ENCODE measurements at places on chromosomes 2 and 18.
A peak's percentile ranks its signal among the peaks of the same experiment; 100 is the strongest.

GRCh38 chr18:60649107-60649506 lies 276.5 kb upstream of the MC4R start:
- no peak for DNase-seq

- no peak for DNase-seq
Measured at GRCh38 chr18:79662034-79662433, 17.6 kb upstream of the CTDP1 start.

DNA sequence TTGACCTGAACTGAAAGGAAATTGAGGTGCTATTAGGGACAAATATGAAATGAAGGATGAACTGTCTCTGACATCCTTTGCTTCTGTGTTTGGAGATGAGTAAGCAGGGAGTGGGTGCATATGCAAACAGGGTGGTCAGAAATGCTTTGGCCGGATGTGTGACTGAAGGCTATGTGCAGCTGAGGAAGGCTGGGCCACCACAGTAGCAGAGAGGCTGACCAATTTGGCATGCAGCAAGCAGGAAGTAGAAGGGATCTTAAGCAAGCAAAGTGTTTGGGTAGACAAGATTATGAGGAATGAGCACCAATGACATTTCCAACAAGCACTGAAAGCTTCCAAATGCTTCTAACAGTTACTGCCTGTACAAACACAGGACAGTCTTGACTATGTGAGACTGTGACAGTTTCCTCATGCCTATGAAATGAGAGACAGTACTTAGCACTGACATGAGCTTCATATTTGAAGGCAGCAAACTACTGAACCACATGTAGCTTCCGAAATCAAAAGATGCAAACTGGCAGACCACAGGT lies 3.3 kb upstream of the ACTR3 start:
- peak; percentile 36 for DNase-seq

DNA sequence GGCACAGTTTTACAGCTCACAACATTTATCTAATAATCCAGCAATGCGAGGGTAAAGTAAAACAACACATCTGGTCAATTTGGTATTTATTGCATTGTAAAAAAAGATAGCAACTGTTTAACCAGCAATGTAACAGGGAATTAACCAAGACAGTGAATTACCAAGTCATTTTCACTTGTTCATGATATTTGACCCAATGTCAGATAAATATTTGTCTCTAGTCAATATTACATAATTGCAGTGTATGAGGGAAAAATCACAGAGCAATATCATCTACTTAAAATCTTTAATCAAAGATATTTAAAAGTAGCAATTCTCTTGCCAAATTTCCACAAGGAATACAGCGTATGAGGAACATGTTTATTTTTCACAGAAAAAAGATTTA lies 1265.1 kb upstream of the CHAC2 start:
- no peak for DNase-seq

DNA sequence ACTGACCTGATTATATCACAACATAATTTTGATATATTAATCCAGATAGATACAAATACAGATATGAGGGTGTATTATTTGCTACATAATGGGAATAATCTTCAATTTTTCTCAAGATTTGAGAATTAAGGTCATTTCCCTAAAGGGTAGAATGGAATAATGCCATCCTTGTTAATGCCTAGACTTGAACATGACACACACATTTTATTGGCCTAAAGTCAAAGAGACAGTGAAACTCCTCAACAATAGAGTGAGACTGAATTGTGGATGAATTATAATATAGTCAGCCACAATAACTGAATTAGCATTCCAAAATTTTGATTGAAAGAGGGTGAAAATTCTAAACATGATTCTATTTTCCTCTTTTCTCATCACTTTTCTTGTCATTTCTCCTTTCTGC lies 506.0 kb upstream of the CDH2 start:
- no peak for DNase-seq

DNA sequence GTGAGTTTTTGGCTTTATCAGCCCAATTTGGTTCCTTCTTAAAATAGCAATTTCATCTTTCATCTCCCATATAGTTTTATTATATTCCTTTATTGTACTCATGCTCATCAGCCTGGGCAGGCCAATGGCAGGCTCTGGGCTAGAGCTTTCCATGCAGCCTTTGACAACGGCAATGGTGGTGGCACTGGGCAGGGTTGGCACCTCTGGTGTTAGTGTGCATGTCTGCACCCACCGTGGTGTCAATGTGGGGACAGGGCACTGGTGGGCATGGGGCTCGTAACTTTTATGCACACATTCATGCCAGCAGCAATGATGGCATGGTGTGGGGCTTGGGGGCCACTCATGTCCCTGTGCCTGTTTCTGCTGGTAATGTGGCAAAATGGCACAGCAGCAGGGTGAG lies 1305.4 kb downstream of the DSC3 start:
- peak; percentile 2 for DNase-seq

DNA sequence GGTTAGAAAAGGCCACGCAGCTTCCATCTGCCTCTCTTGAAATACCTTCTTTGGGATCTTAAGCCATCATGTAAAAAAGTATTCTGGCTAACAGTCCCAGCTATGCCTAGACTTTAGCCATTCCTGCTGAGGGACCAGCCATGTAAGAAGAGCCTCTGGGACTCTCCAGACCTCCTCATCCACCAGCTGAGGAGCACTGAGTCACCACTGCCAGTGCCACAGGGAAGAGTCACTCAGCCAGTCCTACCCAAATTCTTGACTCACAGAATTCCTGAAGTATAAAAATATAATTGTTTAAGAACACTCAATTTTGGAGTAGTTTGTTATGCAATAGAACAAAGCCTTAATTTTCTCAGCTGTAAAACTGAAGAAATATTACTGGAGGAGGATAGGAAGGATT lies 436.7 kb downstream of the ZEB2 start:
- DNase-seq = no peak

DNA sequence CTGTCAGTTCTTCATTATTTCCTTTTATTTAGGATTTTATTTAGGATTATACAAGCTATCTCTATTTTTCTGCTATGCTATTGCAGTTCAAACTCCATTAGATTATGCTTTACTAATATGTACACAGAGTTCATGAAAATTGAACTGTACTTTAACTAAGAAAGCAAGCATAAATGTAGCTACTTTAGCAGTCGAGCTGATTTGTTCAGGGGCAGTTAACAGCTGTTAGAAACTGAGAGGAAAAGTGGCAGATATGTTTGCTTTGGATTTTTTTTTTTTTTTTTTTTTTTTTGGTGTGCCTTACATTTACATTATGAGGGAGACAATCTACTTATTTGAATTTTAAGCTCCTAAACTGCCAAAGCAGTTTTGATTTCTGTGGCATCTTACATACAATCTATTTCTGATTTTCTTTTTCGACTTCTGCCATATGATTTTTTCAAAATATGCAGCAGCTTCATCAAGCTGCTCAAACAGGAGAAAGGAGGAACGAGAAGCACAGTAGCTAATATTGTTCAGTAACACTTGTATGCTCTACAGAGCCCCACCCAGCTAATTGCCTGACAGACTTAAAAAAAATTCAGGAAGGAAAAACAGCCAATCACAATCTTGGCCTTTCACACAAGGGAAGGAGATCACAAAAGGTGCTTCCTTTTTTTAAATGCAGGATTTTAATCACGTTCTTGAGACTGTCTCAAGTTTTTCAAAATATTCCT lies 233.4 kb upstream of the SIX3 start:
- DNase-seq = peak; percentile 56

GRCh38 chr2:144596073-144596871 lies 76.4 kb upstream of the ZEB2 start:
- DNase-seq = peak; percentile 35

DNA sequence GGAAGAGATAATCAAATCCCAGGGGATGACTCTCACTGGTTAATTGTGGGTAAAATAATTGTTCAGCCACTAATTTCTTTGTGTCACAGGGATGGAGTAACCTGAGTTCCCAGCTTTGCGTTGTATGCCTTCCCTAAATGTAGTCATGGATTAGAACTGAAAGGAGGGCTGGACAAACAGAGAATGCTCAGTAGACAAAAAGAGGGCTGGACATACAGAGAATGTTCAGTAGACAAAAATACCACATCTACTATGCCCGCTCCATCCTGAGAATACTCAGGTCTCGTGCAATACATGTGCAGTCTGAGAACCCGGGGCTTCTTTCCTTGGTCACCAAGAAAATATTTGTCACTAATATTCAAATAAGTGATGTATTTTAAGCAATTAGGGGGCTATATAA lies 497.9 kb downstream of the EPHA4 start:
- no peak for DNase-seq

GRCh38 chr2:149261692-149262091 lies 68.7 kb upstream of the LYPD6 start:
- no peak for DNase-seq

GRCh38 chr18:40041951-40042350 lies 1913.1 kb upstream of the PIK3C3 start:
- DNase-seq = no peak

DNA sequence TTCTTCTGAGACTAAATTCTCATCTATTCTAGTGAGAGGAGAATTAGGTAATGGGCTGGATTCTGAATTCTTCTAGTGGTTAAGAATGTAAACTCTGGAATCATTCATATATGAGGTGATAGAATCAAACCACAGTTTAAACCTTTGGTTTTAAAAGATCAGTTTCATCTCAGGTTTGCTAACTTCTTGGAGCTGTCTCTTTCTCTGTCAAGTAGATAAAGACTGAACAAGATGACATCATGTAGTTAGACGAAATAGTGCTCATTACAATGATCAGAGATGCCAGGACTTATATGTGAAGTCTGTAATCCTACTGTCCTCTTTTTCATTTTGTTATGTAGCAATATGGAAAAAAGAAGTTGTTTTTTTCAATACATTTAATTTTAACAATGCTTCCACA lies 4.9 kb downstream of the CEBPZOS start:
- no peak for DNase-seq

DNA sequence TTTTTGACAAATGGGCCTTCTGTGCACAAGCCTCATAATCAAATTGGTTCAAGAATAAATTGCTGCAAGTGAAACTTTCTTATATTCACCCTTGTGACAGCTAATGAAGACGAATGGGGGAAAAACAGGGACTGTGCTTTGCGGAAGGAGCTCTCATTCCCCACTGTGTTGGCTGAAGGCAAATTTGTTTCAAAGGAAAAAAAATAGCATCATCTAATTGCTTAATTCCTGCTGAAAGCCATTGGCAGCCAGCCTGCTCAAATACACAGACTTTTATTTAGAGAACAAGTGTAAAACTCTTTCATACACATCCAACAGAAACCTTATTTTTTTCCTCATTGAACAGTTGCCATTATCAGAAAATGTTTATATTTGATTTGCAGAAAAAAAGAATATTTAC lies 172.3 kb downstream of the ARL6IP6 start:
- DNase-seq = no peak

DNA sequence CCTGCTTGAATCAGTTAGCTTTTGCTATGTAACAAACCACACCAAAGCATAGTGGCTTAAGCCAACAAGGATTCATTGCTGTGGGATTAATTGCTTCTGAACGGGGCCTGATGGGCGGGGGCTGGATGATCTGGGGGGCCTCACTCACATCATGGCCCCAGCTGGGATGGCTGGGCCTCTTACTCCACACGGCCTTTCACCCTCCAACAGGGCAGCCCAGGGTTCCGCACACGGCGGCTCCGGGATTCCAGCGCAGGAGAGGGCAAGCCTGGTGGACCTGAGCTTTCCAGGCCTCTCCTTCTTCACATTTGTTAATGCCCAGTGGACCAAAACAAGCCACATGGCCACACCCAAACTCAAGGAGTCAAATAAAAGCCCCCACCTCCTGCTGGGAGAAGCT lies 86.3 kb upstream of the PHLPP1 start:
- no peak for DNase-seq

GRCh38 chr2:194718881-194719280 lies 938.1 kb upstream of the SLC39A10 start:
- no peak for DNase-seq

- no peak for DNase-seq
Measured at GRCh38 chr18:11751341-11752115, 62.5 kb downstream of the GNAL start.

DNA sequence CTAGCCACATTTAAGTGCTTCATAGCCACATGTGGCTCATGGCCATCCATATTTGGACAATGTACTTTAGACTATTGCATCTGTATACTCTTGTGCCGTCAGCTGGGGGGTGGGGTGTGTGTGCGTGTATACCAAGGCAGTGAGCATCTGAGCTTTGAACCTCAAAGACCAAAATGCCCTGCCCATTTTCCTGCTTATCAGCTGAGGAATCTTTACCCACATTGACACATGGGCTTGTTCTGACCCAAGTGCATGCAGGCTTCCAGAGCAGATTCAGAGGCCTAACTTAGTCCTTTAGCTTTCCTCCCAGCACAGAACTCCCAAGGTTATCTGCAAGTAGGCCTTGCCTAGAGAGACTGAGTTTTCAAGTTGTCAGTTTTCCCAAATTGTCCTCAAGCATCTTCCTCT lies 11.1 kb upstream of the MOCOS start:
- no peak for DNase-seq

GRCh38 chr2:128452536-128453530 lies 134.2 kb upstream of the HS6ST1 start:
- DNase-seq = no peak

GRCh38 chr2:233758849-233759248 lies 1.2 kb upstream of the UGT1A1 start:
- DNase-seq = no peak

DNA sequence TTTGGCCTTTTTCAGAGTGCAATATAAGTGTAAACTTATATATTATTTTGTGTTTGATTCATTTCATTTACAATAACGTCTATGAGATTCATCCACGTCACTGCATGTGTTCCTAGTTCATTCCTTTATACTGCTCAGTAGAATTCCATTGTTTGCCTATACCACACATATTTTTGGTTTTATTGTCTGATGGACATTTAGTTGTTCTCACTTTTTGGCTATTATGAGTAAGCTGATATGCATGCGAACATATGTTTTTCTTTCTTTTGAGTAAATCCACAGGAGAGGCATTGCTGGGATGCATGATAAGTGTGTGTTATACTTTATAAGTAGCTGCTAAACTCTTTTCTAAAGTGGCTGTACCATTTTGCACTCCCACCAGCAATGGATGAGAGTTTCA lies 314.8 kb upstream of the HS6ST1 start:
- no peak for DNase-seq

DNA sequence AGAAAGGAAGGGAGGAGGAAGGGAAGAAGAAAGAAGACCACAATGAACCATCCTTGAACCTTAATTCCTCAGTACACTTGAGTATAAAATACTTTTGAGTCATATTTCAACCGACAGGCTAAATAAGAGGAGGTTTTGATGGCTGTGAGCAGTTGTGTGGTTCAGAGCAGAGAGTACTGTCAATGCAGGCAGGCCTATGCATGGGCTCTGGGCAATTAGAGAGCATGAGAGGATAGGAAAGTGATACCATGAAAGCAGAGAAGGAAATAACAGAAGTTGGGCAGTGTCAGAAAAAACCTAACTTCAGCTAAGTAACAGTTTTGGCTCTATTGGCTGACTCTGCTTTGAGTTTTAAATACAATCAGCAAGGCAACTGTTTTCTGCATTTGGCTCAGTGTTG lies 123.6 kb upstream of the STK17B start:
- DNase-seq = no peak

- DNase-seq = no peak
Measured at GRCh38 chr2:194486326-194486725, 1170.7 kb upstream of the SLC39A10 start.
